ENCODE measurements at places on chromosomes 11 and 22. TPM values are rescaled to one million over a fixed set of nuclear protein-coding genes. Genes with fewer than 3 reads are reported as not detected.

The CAPN5 gene
- 10.1 TPM for total RNA-seq

The MMP1 gene
- 2,491 TPM for total RNA-seq

The CEND1 gene
- total RNA-seq, result 0.53 TPM

The RFPL2 gene
- not detected for total RNA-seq

The SCN4B gene
- 0.13 TPM for total RNA-seq

The FAT3 gene
- not detected for total RNA-seq

The NFAM1 gene
- not detected for total RNA-seq

The AP2A2 gene
- 86.6 TPM for total RNA-seq

The CALCA gene
- total RNA-seq, result not detected

The DNAJB7 gene
- not detected for total RNA-seq

The C11orf42 gene
- total RNA-seq, result not detected

The MOGAT2 gene
- total RNA-seq, result not detected

The KCNA4 gene
- not detected for total RNA-seq

The KRTAP5-2 gene
- total RNA-seq, result not detected

The FAM180B gene
- not detected for total RNA-seq

The B3GAT3 gene
- 11.8 TPM for total RNA-seq

The GRIK4 gene
- total RNA-seq, result 0.07 TPM

Data from thoracic aorta endothelial cell (primary cell).